ENCODE measurements at places on chromosomes 13 and 19.

- DNase-seq: no peak
Observed at GRCh38 chr13:20090349-20090748, 70.5 kb downstream of the GJA3 start.

GRCh38 chr19:3538965-3539755, at the start of gene TEKTIP1:
TSS of gene TEKTIP1 (plus strand) at chr19:3539174. CDS start at chr19:3539178, 4 bp downstream.
- no peak for DNase-seq

- DNase-seq: no peak
Observed at GRCh38 chr19:30577551-30578105, 205.4 kb downstream of the ZNF536 start.

DNA sequence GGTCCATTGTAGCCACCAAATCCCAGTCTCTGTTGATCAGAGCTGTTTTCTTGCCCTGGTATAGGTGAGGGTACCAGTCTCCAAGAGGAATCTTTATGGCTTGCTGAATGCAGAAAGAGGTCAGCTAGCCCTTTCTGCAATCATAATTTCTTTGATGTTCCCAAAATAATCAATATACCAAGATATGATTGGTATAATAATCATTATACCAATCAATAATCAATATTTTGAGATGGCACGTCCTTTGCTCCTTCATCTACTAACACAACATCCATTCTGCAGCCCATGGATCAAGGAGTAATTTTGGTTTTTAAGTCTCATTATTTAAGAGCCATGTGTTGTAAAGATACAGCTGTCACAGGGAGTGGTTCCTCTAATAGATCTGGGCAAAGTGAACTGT, 31.5 kb upstream of the CHST8 start:
- no peak for DNase-seq
